ENCODE measurements at places on chromosomes 16 and 17. TPM values are rescaled to one million over a fixed set of nuclear protein-coding genes. Genes with fewer than 3 reads are reported as not detected.

The NUPR1 gene
- 8.9 TPM for total RNA-seq

The ABCA8 gene
- total RNA-seq, result not detected

The KCNH4 gene
- not detected for total RNA-seq

The DPEP1 gene
- total RNA-seq, result not detected

The PLEKHH3 gene
- total RNA-seq, result 55.3 TPM

The CDRT15L2 gene
- total RNA-seq, result not detected

The MMP28 gene
- total RNA-seq, result 64.9 TPM

The HSD11B2 gene
- 1.3 TPM for total RNA-seq

The TBC1D16 gene
- total RNA-seq, result 22.1 TPM

The TEKT1 gene
- not detected for total RNA-seq

The C17orf67 gene
- 0.21 TPM for total RNA-seq

The HAGH gene
- total RNA-seq, result 79.8 TPM

The ZNF213 gene
- total RNA-seq, result 4.9 TPM

The TSPAN10 gene
- 0.74 TPM for total RNA-seq

The CFAP52 gene
- not detected for total RNA-seq

The MMP15 gene
- total RNA-seq, result 13.1 TPM

The CCL16 gene
- not detected for total RNA-seq

The HSF4 gene
- not detected for total RNA-seq

The HOXB1 gene
- not detected for total RNA-seq

The RTN4RL1 gene
- total RNA-seq, result 3.1 TPM

The SCARF1 gene
- not detected for total RNA-seq

The SLC5A10 gene
- total RNA-seq, result 0.05 TPM

The KRTAP1-1 gene
- total RNA-seq, result not detected

The STX1B gene
- 1.1 TPM for total RNA-seq

The TNFRSF12A gene
- 319 TPM for total RNA-seq

The MMD gene
- total RNA-seq, result 7.2 TPM

The GP1BA gene
- not detected for total RNA-seq

The PALB2 gene
- 12.2 TPM for total RNA-seq

The CES3 gene
- 1.5 TPM for total RNA-seq

The C16orf54 gene
- not detected for total RNA-seq

The MEFV gene
- total RNA-seq, result not detected

The CCL7 gene
- not detected for total RNA-seq

The PRR35 gene
- total RNA-seq, result not detected

The DRC3 gene
- not detected for total RNA-seq

The NAGS gene
- total RNA-seq, result 10.6 TPM

The CTF1 gene
- 2.5 TPM for total RNA-seq

The KRTAP4-5 gene
- not detected for total RNA-seq

The CCL4 gene
- total RNA-seq, result not detected

The CACNG3 gene
- total RNA-seq, result not detected

The EMP2 gene
- total RNA-seq, result 24.9 TPM
